Kidney (tissue), 22 donors: ENCODE measurements at places on chromosomes 1 and 21.
A peak's percentile ranks its signal among the peaks of the same experiment; 100 is the strongest.

DNA sequence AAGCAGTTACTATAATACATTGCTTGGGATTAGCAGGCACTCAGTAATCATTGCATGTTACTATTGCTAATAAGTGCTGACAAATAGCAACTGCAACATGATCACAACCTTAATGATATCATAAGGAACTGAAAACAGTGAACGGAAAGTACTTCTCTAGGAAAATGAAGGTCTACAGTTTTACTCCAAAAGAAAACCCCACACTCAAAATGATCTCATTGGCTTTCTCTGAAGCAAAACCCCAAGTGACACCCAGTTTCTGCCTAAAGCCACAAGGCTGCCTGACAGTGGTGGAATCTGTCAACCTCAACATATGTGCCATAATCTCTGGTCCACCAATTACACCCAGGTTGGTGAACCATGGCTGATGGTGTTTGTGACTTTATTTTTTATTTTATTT lies 137.6 kb downstream of the PTGER3 start:
- DNase-seq: no peak

- peak; percentile 57 for DNase-seq
Observed at GRCh38 chr1:6448749-6449631, 17.0 kb downstream of the TNFRSF25 start.

DNA sequence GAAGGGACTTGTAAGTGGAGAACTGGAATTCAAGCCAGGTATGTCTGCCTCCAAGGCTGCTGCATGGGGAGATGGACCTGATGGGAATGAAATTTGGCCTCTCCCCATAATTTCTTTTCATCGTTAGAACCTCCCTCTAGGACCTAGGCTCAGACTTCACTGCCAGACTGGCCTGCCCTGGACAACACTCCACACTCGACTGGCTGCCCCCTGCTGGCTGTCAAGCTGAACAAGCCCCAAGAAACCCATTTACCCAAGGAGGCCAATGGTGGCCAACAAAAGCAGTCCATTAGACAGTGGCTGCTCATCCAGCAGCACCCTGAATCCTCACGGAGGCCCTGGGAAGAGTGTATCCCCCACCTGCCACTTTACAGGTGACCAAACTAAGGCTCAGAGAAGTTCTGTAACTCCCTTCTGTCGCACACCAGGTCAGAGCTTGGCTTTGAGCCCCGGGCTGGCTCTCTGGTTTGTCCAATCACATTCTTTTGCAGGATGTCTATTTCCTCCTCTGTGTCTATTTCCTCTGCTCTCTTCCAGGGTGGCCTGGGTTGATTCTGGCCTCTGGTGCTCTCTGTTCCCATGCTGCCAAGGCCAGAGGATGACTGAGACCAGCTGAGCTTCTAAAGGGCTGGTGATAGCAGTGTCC lies 3.8 kb downstream of the RNF186 start:
- no peak for DNase-seq

GRCh38 chr1:229293528-229294204 lies 22.8 kb downstream of the RAB4A start:
- DNase-seq: no peak

GRCh38 chr1:163870666-163871065 lies 548.9 kb downstream of the NUF2 start:
- DNase-seq: no peak

- DNase-seq: peak; percentile 34
Observed at GRCh38 chr1:152533327-152533938, 19.2 kb downstream of the CRCT1 start.

DNA sequence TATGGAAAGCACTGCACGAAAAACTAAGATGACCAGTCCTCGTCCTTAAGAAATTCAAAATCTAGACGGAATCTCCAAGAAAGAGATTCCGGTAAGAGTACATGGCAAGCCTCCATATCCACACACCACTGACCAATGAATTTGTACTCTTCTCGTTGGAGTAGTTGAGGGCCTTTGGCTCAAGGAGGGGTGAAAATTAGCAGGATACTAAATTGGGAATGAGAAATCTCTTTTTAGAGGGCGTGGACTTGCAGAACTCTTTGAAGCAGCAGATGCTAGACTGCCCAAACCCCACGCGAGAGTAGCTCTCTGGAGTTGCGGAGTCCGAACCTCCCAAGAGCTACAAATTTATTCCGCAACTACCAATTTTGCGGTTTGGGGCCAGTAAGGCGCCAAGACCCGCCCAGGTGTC lies 872 bp upstream of the PPP2R5A start:
- DNase-seq: no peak

GRCh38 chr1:212722270-212722957 lies 22.8 kb upstream of the BATF3 start:
- DNase-seq: no peak

GRCh38 chr1:91747666-91748065 lies 138.3 kb downstream of the TGFBR3 start:
- DNase-seq: no peak

DNA sequence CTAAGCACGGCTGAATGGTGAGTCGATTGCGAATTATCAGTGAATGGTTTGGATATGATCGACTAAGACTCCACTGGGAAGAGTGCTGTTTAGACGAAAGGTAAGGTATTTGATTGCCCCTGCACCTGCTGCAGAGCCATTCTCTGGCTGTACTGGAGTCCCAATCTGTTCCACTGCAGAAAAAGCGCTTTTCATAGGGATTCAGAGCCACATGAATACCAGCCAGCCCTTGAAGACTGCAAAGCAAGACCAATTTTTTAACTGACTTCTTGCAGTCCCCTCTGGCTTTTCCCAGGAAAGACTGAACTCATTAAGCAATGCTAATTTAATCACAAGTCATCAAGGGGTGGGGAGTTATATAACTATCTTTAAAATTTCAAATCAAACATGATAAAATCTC lies 1.3 kb downstream of the GREM2 start:
- DNase-seq: no peak

- DNase-seq: no peak
Observed at GRCh38 chr21:38294609-38295008, 37.8 kb downstream of the KCNJ15 start.

- no peak for DNase-seq
Observed at GRCh38 chr1:4106731-4107130, 206.7 kb upstream of the C1orf174 start.

GRCh38 chr1:65681096-65681495 lies 111.6 kb upstream of the PDE4B start:
- DNase-seq: no peak

DNA sequence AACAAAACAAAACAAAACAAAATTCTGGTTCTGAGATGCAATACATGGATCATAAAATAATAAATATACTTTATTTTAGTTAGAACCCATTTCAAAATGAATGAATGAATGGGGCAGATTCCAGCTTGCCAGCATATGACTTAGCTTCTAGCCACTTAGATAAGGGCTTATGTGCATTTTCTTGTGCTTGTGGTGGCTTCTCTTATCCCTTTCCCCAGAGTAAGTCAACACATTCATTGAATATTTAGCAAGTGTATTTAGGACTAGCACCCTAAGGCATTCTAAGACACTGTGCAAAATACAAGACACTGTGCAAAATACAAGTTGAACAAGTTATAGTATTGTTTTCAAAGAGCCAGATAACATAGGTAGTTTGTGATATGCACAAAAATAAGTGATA lies 4.7 kb downstream of the ADIPOR1 start:
- DNase-seq: no peak

DNA sequence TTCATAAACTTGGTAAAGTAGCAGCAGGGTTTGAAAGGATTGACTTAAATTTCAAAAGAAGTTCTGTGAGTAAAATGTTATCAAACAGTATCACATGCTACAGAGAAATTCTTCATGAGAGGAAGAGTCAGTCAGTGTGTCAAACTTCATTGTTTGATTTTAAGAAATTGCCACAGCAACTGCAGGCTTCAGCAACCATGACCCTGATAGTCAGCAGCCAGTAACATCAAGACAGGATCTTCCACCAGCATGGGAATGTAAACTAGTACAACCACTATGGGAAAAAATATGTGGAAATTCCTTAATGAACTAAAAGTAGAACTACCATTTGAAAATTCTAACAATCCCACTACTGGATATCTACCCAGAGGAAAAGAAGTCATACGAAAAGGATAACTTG lies 11.5 kb downstream of the MAEL start:
- DNase-seq: no peak
